ENCODE measurements at places on chromosomes 7 and 10.

DNA sequence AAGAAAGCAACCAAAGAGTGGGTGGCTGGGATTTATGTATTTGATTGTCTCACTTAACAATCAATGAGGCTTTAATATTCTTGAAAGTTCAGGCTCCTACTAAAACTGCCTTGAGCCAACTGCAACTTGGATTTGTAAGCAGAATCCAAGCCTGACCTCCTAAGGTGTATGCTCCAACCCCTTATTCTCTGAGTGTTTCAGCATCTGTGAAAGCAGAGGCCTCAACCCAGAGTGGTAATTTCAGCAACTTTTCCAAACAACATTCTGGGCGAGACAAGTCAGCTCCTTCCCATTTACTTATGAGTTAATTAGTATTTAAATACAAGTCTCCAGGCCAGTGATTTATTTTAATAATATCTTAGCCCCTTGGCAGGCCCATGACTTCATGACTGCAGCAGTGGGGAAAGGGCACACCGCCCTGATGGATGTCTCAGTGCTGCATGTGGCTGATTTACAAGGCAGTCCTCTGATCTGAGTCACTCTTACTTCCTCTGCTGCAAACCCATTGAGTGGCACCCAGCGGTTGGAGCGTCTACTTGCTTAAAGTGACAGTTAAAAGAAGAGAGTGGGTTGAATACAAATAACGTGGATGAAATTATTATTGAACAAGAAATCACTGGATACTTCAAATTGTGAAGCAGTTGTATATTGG lies 209.1 kb downstream of the TRIL start:
- peak; percentile 36 for DNase-seq

- DNase-seq, result no peak
Observed at GRCh38 chr7:72781631-72782030, 46.4 kb downstream of the TYW1B start.

DNA sequence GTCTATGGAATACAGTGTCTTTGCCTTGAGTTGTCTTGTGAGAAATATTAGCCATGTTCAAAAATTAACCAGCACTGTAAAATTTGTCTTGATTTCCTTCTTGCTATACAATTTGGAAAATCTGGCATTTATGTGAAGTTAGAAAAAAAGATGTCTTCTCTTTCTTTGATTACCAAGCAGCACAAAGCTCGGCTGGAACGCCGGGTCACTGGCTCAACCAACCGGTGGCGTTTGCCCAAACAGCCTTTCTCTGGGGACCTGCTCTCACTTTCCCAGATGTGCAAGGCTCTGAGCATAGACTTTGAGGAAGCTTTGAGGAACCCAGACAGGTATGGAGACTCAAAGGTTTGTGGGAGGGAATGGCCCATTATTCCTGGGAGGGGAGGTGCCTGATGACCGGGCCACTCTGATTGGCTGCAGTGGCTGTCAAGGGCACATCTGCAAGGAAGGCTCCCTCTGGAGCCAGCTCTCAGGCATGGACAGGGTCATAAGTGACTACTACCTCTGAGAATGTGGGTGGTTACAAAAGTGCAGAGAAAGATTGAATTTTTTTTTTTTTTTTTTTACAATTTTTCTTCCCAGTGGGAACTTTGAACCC lies 5.6 kb downstream of the BTBD16 start:
- no peak for DNase-seq

DNA sequence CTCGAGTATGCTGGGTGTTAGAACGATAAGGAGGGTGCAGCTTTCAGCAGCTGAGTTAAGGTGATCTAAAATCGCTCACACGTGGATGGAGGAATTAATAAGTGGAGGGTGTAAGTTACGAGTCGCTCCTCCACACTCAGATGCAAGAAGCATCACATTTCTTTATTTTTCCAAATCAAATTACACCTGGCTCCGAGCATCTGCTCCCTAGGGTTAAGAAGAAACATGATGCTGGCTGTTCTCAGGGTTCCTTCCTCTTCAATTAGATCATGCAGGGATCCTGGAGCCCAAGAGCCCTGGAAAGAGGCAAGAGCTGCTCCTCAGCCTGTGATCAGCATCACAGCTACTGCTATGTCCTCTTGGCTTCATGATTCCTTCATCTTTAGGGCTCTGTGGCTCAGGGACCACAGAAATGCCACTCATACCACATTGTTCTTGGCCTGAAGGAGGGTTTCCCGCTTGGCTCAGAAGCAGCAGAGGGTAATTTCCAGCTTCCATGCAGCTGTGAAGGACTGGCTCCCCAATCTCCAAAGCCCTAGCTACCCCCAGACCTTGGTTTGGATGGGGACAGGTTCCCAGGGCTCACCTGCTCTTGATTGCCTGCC lies 235.9 kb upstream of the ZNF32 start:
- no peak for DNase-seq

- DNase-seq, result no peak
Observed at GRCh38 chr10:27482984-27483956, 20.8 kb upstream of the RAB18 start.

DNA sequence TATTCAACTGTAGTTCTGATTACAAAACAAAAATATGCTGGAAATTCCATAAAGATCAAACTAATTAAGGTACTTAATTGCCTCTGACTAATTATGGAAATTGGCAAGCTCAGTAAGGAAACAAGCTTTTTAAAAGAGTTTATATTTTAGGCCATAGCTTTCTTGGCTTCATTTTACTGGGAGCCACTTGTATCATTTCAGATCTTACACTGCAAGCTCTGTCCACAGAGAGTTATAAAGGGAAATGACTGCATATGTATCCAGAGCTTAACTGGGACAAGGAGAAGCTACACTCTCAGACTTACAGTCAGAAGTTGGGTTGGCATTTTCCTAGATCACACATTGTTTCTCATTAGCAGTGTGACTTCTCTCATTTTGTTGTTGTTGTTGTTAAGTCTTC lies 92.4 kb downstream of the LRRN3 start:
- DNase-seq, result no peak

- DNase-seq, result no peak
Observed at GRCh38 chr7:81062755-81063154, 143.9 kb upstream of the SEMA3C start.
